LNCaP clone FGC (cell line): ENCODE measurements at places on chromosomes 7 and 10.

DNA sequence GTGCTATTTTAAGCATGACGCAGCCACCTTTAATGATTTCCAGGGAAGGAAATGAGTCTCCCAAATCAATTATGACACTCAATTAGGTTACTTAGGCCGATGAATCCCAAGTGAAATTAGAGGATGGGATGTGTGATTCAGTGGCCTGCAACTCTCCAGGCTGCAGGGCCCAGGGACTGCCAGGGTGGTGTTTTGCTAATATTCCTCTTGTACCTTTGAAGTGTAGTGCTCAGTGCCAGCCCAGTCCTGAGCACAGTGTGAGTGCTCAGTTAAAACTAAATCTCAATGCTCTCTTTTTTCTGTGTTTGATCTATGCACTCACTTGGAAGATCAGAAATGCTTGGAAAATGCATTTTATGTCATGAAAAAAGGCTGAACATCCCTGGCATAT is 51.6 kb downstream of the SEM1 start:
- DNase-seq = no peak

- no peak for DNase-seq
Observed at GRCh38 chr7:116799916-116800315, 62.5 kb upstream of the CAPZA2 start.

GRCh38 chr7:90404777-90405176 is 1.5 kb downstream of the CLDN12 start:
- DNase-seq = no peak

DNA sequence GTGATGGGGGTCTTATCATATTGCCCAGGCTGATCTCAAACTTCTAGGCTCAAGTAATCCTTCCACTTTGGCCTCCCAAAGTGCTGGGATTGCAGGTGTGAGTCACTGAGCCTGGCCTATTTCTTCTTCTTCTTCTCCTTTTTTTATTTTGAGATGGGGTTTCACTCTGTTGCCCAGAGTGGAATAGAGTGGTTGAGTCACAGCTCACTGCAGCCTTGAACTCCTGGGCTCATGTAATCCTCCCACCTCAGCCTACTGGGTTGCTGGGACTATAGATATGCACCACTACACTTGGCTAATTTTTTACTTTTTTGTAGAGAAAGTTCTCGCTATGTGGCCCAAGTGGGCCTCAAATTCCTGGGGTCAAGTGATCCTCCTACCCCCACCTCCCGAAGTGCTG is 124.3 kb downstream of the SKIDA1 start:
- no peak for DNase-seq

DNA sequence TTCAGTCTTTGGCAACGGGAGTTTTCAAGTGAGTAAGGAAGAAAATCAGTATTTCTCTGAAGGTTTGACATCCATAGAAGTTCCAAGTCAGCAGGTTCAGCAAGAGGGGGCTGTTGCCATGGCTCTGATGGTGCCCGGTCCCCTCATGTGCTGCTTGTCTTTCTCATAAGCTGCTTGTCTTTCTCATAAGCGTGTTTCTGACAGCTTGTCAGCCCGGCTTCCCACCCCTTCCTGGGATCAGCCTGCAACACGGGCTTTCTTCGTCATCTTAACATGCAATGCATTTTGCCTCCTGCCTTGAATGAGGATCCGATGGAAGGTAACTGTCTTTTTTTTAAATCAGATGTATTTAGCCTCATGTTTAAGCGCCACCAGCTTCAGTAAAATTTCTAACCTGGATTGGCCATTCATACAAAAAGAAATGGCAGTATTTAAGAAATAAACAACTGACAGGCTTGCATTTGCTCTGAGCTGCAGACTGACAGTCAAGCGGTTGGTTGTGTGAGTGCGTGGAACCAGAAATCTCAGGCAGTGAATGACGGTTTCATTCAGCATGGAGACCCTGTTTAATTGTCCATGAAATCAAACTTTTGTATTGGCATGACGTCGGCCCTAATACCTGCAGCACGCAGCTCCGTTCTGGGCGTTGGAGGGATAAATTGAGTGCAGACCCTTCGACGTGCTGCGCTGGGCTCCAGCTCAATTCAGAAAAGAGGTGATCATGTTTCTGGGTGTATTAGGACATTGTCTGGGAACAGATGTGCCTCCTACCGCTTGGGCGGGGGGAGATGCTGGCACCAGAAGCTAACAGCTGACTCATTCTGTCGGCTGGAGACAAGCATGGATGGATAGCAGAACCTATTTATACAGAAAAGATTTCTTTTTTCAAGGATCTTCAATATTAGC is 454.7 kb upstream of the FOXK1 start:
- DNase-seq = no peak

- peak; percentile 18 for DNase-seq
Observed at GRCh38 chr10:7184660-7185366, 226.0 kb downstream of the SFMBT2 start.

- DNase-seq = no peak
Observed at GRCh38 chr7:135179321-135179925, 8.9 kb upstream of the CYREN start.
